ENCODE measurements at places on chromosomes 6 and 20.

GRCh38 chr6:46888031-46888430 is 33.7 kb downstream of the ADGRF5 start:
- DNase-seq, result no peak

DNA sequence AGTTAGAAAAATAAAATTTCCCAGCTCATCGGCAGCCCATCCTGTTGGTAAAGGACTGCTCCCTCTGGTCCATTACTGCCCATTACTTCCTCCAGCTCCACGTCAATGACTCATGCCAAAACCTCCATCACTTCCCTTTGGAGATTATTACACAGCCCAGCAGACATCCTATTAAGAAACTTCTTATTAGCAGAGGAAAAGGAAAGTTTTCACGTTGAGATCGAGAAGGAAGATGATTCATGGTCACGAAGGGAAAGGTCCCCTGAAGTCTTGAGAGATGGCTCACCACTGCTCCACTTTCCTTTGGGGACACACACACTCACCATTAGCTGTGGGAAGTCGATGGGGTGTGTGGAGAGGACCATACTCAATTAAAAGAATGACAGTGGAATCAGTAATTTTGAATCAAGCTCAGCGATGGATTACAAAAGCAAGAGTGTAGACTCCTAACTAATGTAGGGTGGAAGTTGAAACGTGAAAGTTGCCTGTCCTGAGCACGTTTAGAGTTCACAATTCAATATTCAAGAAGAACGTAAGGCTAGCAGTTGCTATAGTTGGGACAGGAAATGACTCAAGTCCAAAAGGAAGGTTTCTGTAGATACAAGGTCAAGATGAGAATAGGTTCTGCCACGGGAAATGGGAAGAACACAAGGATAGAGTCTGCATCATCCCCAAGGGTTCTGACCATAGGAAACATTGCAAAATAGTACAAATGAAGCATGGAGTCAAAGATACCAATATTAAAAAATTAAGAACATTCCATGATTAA is 21.6 kb downstream of the SASH1 start:
- no peak for DNase-seq

DNA sequence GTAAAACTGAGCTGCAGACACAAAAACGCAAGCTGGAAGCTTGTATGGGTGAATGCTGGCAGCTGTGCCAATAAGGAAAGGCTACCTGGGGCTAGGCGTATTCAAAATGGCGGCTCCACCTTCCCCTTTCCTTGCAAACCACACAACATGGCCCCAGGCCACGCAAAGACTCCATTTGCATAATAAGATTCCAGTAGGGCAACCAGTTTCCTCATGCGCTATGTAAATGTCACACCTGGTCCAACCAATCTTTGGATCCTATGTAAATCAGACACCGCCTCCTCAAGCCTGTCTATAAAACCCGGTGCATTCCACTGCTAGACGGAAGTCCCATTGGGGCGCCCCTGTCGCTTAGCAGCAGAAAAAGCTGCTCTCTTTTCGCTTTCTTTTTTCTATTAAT is 505.9 kb upstream of the BTBD3 start:
- no peak for DNase-seq

GRCh38 chr20:39954621-39955020 is 734.4 kb downstream of the MAFB start:
- DNase-seq, result no peak

DNA sequence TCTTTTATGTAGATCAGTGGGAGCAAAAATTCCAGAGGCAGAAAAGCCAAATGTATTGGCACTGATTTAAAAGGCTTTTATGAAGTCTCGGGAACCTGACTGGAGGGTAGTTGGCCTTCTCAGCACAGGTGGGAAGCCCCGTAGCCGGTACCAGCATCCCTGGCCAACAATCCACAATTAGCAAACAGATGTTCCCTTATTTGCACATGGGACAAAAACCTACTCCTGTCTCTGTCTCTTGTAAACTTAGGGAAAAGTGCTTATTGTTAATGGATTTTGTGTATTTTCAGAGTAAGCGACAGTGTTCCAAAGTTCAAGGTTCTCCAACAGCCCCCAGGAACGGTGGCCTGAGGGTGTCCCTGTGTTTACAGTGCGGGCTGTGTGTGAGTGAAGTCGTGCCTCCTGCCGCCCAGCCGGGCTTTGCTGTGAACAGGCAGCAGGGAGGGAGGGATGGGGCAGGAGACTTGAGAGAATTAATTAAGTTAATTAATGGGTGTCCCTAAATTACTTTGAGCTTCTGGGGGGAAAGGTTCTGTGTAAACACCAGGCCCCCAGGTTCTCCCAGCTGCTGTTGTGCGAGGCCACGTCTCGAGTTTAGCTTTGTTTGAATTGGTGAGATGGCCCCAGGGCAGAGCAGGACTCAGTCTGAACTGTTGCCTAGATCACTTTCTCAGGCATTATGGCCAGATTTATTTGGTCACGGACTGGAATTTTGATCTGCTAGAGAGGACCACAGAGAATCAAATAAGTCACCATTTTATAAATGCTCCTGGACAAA is 3.9 kb downstream of the SYNJ2 start:
- no peak for DNase-seq

DNA sequence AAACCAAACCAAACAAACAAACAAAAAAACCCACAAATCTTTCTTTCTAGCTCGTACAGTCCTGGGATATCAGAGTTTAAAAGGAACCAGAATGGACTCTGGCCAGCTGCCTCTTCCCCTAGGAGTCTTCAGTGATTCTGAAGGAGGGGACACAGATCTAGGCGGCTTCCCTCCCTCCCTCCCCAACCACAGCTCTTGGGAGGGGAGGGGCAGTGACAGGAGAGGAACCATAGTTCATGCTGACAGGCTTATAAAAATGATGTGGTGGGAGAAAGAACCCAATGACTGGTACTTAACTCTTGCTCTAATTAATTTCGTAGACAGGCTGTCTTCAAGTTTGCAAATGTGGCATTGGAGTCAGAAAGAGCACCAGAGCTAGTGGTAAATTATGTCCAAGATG is 56.0 kb downstream of the NPEPL1 start:
- no peak for DNase-seq

- no peak for DNase-seq
These were observed 9.5 kb downstream of the CNKSR3 start for GRCh38 chr6:154500769-154501577.

- DNase-seq, result no peak
These were observed 395.0 kb downstream of the HDGFL1 start for GRCh38 chr6:22964334-22964733.

DNA sequence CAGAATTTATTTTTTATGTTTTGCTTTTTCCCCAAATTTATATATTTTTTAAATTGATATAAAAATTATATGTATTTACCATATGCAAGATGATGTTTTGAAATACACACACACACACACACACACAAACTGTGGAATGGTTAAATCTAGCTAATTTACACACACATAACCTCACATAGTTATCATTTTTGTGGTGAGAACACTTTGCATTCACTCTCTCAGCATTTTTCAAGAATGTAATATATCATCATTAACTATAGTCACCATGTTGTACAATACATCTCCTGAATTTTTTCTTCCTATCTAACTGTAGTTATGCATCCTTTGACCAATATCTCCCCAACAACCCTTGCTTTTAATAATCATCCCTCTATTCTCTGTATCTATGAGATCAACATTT is 52.2 kb downstream of the GFRAL start:
- no peak for DNase-seq

DNA sequence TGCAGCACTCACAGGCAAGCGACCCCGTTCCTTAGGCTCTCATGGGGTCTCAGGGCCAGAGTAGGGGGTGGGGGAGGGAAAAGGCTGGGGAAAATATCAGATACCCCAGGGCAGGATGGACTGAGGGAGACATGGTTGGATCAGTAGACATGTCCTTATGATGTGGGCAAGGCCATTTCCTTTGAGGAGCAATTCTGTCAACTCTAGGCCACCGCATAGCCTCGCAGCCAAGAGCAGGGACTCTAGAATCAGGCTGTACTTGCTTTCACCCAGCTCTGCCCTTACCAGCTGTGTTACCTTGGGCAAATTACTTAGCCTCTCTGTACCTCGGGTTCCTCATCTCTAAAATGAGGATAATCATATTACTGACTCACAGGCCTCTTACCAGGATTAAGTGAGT is 2.2 kb upstream of the MAPK13 start:
- no peak for DNase-seq

- no peak for DNase-seq
These were observed 49.7 kb downstream of the SLC22A23 start for GRCh38 chr6:3406891-3407809.

- no peak for DNase-seq
These were observed 664.3 kb downstream of the TENT5A start for GRCh38 chr6:81088145-81088544.

GRCh38 chr20:45092898-45093297 is 8.0 kb downstream of the KCNS1 start:
- no peak for DNase-seq

DNA sequence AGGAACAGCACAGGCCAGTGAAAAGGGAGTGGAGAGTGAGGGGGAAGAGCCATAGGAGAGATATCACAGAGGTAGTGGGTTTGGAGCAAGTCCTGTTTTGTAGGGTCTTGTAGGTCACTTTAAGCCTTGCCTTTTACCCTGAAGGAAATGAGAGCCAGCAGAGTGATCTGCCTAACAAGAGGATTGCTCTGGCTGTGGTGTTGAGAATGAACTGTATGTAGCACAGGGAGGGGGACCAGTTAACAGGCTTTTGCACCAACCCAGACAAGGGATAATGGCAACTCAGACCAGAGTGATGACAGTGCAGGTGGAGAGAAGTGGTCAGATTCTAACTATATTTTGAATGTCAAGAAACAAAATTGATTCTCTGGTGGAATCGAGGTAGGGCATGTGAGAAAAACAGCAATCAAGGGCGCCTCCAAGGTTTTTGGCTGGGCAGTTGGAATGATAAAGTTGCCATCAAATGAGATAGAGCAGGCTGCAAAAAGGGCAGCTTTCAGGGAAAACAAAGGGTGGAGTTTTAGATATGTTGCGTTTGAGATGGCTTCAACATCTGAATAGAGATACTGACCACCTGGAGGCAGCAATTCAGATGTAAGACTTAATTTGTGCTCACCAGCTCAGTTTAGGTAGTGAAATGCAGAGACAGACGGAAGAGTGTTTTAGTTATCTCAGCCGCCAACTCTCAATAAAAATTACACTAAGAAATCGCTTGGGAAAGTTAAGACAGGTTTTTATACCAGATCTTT is 134.4 kb upstream of the BTBD3 start:
- DNase-seq, result no peak

DNA sequence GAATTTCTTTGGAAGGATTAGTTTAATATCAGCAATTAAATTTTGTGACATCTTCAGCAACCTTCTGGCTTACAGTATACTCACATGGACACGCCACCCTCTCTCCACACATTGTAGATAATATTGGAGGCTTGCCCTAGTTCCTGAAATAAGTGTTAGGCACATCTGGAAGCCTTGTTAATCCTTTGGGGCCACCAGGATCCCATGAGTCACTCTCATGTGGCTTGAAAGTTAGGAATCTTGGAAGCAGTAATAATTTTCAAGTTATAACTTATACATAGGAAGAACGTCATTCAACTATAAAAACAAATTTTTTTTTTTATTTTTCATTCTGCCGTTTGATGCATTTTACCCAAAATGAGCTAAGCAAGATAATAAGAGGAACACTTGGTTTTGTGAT is 20.5 kb downstream of the LAMA4 start:
- DNase-seq, result no peak

GRCh38 chr6:51077821-51078518 is 259.3 kb downstream of the TFAP2B start:
- DNase-seq, result no peak

GRCh38 chr6:147653631-147654030 is 145.1 kb downstream of the SAMD5 start:
- no peak for DNase-seq

DNA sequence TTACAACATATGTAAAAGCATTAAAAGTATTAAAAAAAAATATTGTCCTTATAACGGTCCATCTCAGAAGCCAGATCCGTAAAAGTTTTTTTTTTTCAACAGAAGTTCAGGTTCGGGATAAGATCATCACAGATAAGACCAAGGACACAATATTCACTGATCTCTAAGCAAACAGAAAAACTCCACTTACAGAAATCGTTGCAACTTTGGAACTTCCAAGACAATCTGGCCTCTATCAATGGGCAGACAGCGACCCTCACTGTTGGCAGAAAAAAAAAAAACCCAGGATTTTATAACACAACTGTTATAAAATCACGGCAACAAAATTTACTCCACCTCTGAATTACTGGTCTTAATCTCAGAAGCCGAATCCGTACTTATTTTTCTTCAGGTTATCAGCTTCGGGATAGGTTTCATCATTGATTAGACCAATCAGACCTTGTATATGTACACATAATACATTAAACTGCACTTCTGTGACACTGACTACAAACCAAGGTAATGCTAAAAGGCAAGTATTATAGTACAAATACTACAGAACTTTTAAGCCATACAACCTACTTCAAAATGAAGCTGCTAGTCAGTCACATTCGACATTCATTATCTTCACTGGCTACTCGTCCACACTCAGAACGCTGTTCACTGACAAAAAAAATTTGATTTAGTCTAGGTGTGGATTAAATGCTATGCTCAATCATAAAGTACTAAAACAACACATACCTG is 34.7 kb upstream of the SYNCRIP start:
- no peak for DNase-seq
